Kidney (tissue), 22 donors: ENCODE measurements at places on chromosomes 2 and 18. TPM values are rescaled to one million over a fixed set of nuclear protein-coding genes. Genes with fewer than 3 reads are reported as not detected.

- no peaks in the 10 kb centered on the region for H3K4me1 ChIP-seq
- H3K27ac ChIP-seq, result no peak overlapping the region
- no peaks in the 10 kb centered on the region for H3K36me3 ChIP-seq
- DNase-seq, result no peak
Observed at GRCh38 chr2:69164061-69164778, 151.2 kb downstream of the ANTXR1 start.

DNA sequence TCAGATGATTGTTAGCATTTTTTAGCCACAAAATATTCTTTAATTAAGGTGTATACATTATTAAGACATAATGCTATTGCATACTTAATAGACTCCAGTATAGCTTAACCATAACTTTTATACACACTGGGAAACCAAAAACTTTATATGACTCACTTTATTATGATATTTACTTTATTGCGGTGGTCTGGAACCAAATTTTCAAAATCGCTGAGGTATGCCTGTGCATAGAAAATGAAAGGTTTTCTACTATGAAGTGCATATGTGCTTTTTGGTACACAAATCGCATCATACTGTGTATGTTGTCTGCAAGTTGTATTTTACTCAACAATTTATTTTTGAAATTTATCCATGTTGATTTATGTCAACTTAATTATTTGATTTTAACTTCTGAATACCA lies 875.1 kb downstream of the SLC4A3 start:
- H3K4me3 ChIP-seq, result no peak overlapping the region
- no peaks in the 10 kb centered on the region for H3K36me3 ChIP-seq
- H3K4me1 ChIP-seq, result no peaks in the 10 kb centered on the region

GRCh38 chr2:175154661-175155082 lies 13.3 kb downstream of the ATF2 start:
- no peaks in the 10 kb centered on the region for H3K4me1 ChIP-seq
- H3K4me3 ChIP-seq, result no peak overlapping the region
- no peaks in the 10 kb centered on the region for H3K36me3 ChIP-seq
- H3K27me3 ChIP-seq, result no peaks in the 10 kb centered on the region
- H3K27ac ChIP-seq, result no peak overlapping the region

DNA sequence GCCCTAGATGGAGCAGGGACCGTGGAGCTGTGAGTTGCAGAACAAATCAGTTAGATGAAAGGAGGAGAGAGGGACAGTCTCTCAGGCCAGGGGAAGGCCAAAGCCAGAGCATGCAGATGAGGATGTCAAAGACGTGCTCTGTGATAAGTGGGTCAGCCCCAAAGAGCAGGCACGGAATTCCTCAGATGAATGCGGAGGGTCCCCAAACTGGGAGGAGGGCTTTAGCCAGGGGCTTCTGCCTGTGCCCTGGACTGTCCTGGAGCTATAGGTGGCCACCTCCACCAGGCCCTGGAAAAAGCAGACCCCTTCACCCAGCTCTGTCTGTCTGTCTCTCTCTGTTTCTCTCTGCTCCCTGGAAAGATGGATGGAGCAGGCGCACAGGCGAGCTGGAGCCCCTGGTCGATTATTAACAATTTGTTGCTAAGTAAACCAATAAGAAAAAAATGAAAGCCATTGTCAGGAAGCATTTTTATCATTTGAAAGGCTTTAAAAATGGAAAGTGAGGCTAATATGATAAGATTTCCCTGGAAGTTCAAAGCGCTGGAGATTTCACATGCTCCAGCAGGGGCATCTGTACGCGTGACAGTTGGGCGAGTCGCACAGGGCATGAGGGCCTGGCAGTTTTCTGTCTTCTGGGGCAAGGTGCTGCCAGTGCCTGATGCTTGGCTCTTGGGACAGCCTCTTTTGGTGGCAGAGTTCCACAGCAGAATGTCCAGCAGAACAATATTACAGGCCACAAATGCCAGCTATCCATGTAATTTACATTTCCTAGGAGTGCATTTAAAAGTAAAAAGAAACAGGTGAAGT lies 241.0 kb downstream of the GLI2 start:
- no peak overlapping the region for H3K27ac ChIP-seq
- no peaks in the 10 kb centered on the region for H3K27me3 ChIP-seq

The FAM110C gene
- 48.7 TPM for total RNA-seq

- no peaks in the 10 kb centered on the region for H3K4me1 ChIP-seq
- no peak overlapping the region for H3K4me3 ChIP-seq
- DNase-seq, result no peak
- H3K36me3 ChIP-seq, result no peaks in the 10 kb centered on the region
Observed at GRCh38 chr2:54226260-54226659, 29.8 kb downstream of the TSPYL6 start.

GRCh38 chr2:99715956-99716355 lies 226.1 kb upstream of the REV1 start:
- no peak overlapping the region for H3K4me3 ChIP-seq
- H3K27me3 ChIP-seq, result no peaks in the 10 kb centered on the region
- no peaks in the 10 kb centered on the region for H3K36me3 ChIP-seq
- no peak overlapping the region for H3K27ac ChIP-seq

The PPP4R3B gene
- 66.0 TPM for total RNA-seq

DNA sequence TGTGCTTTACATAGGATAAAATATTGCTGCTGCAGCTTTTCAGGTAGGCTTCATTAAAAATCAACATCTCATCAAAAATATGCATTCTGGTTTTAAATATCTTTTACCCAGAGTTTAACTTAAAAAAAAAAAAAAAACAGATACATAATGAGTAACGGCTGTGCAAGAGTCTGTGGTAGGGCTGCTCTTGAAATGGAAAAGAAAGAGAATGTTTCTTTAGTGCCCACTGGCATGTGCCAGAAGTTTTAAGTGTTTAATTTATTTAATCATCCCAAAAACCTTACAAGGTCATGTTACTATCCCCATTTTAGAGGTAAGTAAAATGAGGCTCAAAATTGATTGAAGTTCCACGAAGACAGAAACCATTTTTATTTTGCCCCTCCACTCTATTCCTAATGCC lies 92.1 kb downstream of the SLC8A1 start:
- no peaks in the 10 kb centered on the region for H3K27me3 ChIP-seq
- no peak overlapping the region for H3K4me3 ChIP-seq
- H3K4me1 ChIP-seq, result peaks cover 3% of the 10 kb centered on the region
- no peaks in the 10 kb centered on the region for H3K36me3 ChIP-seq
- H3K27ac ChIP-seq, result no peak overlapping the region
- DNase-seq, result no peak

GRCh38 chr2:217530392-217531090 lies 472.3 kb downstream of the TNS1 start:
- no peaks in the 10 kb centered on the region for H3K36me3 ChIP-seq
- DNase-seq, result no peak
- no peak overlapping the region for H3K27ac ChIP-seq
- H3K4me3 ChIP-seq, result no peak overlapping the region
